ENCODE measurements at places on chromosomes 13 and 19.

- DNase-seq = peak; percentile 8
Observed at GRCh38 chr13:79393564-79394249, 12.3 kb downstream of the RBM26 start.

GRCh38 chr19:13848340-13848677 lies 28.6 kb upstream of the NANOS3 start:
- no peak for DNase-seq

- peak; percentile 65 for DNase-seq
Observed at GRCh38 chr19:14048443-14049153, 13.3 kb downstream of the PALM3 start.

- DNase-seq = no peak
Observed at GRCh38 chr13:48266150-48266549, 33.1 kb downstream of the ITM2B start.

DNA sequence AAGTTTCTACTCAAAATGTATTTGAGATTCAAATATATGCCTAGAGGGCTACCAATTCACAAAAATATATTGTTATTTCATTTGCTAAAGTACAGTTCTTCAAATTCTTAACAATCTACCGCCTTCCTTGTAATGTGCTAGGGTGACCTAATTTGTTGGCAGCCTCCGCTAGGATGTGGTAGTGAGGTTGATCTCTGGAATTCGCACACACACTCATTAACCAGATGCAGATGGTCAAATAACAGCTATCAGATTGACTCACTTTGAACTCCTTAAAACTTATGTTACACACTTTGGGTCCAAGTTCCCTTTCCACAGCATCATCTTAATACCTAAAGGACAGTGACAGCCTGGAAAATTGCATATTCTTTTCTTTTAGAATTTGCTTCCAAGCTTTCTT lies 367.3 kb downstream of the DCT start:
- no peak for DNase-seq

DNA sequence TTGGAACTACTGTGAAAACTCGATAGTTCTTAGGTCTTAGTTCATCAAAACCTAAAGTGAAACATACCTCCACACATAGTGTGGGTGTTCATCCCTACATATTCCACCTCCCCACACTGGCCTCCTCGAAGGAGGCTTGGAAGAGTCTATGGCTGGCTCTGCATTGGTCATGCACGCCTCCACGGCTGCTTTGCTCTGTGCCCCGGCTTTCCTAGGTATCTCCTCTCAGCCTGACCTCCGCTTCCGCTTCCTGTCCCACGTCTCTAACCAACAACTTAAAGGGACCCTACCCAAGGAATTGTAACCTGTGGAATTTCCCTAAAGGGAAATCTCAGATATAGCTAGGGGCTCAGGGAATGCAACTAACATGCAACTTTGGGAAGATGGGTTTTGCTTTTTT lies 79.7 kb upstream of the MBNL2 start:
- DNase-seq = no peak

DNA sequence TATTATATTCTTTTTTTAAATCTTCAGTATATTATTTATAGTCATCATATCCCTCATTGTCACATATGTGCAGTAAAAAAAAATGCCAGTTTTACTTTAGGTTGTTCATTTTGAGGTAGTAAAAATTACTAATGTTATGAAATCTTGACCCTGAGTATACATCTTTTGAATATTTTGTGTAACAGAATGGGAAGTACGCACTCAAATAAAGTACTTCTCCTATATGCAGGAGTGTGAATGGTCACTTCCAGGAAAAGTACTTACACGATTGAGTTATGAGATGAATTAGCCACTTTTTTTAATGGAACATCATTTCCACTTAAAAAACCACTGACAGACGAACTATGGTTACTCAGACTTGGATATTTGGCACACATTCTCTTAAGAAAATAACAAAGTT lies 58.5 kb downstream of the C13orf42 start:
- DNase-seq = no peak
